Activated CD4-positive, CD25-positive, alpha-beta regulatory T cell treated with anti-CD3 and anti-CD28 coated beads, Interleukin-2, amount 50 U/mL, for 24 hours (primary cell): ENCODE measurements at places on chromosomes 1 and 21.

- ATAC-seq, result no peak
These were observed 14.9 kb downstream of the OSBPL9 start for GRCh38 chr1:51631747-51632146.

DNA sequence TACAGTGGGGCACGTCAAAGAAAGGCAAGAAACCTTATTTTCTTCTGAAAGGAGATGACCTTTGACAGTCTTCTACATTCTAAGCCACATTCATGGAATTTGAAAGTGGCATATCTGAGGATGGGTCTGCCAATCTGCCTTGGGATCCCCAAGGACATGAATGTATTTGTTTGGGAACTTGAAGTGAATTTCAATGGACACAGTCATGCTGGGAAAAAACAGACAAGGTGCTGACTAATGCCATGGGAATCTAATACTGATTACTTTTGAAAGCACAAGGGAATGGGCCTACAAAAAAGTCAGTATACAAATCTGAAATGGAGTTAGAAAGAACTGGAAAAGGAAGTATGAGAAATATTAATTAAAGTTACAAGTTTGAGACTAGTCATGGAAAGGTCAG is 128.8 kb downstream of the KCNJ6 start:
- no peak for ATAC-seq

DNA sequence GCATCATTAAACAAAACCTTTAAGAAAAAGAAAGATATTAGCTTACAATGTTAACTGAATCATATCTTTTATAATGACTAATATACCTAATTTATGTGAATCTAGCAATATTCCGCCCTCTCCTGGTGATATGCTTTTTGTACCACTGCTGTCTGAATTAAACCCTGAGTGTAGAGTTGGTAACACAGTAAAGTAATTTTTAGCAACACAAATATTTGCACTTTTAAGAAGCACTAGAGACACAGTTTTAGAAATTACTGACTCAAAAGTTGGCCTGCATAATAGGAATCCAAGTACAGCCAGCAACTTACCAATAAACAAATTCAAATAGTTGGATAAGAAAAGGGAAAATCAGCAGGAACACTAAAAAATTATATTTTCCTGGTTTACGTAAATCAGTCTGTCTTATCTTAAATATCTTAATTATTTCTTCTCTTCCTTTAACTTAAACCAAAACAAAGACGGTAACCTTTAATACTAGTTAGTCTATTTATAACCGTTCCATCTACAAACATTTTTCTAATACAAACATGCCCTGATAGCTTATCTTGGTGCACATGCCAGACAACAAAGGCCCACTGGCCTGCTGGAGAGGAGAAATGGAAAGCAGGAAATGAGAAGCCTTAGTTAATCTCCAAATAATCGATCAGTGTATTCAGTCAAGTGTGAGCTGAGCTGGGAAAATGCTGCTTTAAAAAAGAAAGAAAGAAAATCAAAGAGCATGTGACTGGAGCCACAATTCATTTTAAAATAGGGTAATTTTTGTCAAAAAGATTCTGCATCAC is 246.0 kb downstream of the RERE start:
- ATAC-seq, result no peak

DNA sequence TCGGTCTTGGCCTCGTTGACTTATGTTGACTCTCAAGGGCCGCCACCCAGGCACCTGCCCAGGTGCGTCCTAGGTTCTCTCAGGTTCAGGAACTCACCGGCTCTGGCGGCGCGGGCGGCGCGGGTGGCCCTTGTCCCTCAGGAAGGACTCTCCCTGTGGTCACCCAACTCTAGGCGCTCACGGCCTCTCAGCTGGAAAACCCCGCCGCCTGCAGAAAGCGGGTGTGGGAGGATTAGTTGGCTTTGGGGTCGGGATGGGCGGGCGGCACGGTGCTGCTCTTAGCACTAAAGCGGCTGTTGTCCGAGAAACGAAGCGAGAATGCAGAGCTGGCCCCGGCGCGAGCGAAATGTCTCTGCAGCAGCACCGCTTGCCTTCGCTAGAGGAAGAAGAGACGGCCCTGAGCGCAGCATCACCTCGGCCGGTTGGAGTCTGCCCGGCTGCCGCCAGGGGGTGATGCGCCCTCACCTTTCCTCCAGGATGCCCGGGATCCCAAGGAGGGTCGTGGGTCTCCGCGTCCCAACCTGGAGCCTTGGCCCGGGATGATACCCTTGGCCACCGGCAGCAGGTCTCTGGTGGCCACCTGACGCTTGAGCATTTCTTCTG is 8.1 kb upstream of the TADA1 start:
- ATAC-seq, result peak; percentile 49

- peak; percentile 48 for ATAC-seq
These were observed 1.4 kb upstream of the VAMP4 start for GRCh38 chr1:171743081-171743870.

DNA sequence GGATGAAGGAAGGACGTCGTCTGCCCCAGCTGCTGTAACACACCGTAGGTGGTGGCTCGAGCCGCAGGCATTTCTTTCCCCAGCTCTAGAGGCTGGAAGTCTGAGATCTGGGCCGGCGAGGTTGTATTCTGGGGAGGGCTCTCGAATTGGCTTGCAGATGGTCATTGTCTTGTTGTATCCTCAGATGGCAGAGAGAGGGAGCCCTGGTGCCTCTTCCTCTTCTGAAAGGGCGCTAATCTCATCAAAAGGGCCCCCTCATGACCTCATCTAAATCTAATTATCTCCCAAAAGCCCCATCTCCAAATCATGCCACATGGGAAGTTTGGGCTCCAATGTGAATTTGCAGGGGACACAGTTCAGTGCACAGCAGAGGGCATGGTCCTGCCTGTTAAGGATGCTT is 109.0 kb downstream of the SIK1 start:
- no peak for ATAC-seq

DNA sequence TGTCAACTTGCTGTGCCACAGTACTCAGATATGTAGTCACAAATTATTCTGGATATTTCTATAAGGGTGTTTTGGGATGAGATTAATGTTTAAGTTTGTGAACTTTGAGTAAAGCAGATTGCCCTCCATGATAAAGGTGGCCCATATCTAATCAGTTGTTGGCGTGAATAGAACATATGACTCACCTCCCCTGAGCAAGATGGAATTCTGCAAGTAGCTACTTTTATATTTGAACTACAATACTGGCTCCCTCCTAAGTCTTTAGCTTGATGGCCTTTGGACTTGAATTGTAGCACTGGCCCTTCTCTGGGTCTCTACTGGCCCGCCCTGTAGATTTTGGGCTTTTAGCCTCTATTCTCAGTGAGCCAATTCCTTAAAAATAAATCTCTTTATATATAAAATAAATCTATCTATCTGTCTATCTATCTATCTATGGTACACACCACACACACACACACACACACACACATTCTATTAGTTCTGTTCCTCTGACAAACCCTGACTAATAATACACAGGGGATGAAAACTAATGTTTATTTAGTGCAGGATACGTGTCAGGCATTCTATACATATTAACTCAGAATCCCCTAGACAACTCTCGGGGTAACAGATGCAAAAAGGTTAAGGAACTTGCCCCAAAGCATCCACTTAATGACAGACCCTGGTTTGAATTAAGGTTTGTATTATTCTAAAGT is 37.9 kb upstream of the PDC start:
- ATAC-seq, result no peak
